ENCODE measurements at places on chromosomes 3 and 15.

GRCh38 chr3:139117136-139117675 is 72.5 kb upstream of the PRR23C start:
- DNase-seq: peak; percentile 24

- DNase-seq: peak; percentile 64
Observed at GRCh38 chr3:153138276-153139210, 23.5 kb upstream of the RAP2B start.

GRCh38 chr3:5194801-5195509 is 7.4 kb downstream of the EDEM1 start:
- DNase-seq: no peak

GRCh38 chr3:162134571-162134970 is 638.0 kb downstream of the OTOL1 start:
- no peak for DNase-seq

GRCh38 chr3:185103359-185104127 is 49.3 kb downstream of the C3orf70 start:
- no peak for DNase-seq

All from naive thymus-derived CD4-positive, alpha-beta T cell (primary cell).